ENCODE measurements at places on chromosomes 1 and 21. TPM values are rescaled to one million over a fixed set of nuclear protein-coding genes. Genes with fewer than 3 reads are reported as not detected.
A peak's percentile ranks its signal among the peaks of the same experiment; 100 is the strongest.

TNNT2 gene
- polyA plus RNA-seq = 66.1 TPM

RPL22 gene
- polyA plus RNA-seq = 512 TPM

C2CD2 gene
- polyA plus RNA-seq = 19.7 TPM

GJB3 gene
- polyA plus RNA-seq = 0.26 TPM

PCAT6 gene
- polyA plus RNA-seq = 4.0 TPM

TSPEAR gene
- polyA plus RNA-seq = 0.95 TPM

LCE1E gene
- not detected for polyA plus RNA-seq

PDPN gene
- polyA plus RNA-seq = 17.6 TPM

RAB25 gene
- polyA plus RNA-seq = 55.3 TPM

BEST4 gene
- 1.1 TPM for polyA plus RNA-seq

FBXO28 gene
- polyA plus RNA-seq = 33.4 TPM

GRCh38 chr1:115134850-115135480 is 45.7 kb upstream of the TSPAN2 start:
- no peak for DNase-seq

DNA sequence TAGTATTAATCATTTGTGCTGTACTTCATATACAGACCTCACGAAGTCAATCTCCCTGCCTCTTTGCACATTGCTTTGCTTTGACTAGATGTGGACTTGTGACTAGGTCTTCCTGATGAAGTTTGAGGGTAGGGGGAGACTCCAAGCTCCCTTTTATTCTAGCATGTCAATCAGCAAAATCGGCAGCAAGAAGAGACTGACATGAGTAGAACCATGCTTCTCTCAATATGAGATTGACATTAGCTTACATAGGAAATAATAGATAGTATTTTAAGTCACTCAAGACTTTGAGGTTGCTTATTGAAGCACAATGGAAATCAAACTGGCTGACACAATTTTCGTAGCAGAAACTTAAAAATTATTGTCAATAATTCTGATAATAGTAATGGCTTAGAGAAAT is 866.4 kb upstream of the ADAMTS5 start:
- no peak for DNase-seq

GRCh38 chr1:209549443-209550205 is 33.9 kb upstream of the CAMK1G start:
- DNase-seq = no peak

DNA sequence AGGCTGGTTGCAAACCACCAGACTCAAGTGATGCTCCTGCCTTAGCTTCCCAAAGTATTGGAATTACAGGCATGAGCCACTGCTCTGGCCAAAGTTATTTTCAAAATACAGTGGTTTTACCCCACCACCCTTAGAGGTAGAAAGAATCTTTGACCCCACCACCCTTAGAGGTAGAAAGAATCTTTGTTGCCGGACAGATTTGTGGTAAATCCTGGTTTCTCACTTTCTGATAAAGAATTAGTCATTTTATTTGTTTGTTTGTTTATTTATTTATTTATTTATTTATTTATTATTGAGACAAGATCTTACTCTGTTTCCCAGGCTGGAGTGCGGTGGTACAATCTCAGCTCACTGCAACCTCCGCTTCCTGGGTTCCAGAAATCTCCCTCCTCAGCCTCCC is 55.9 kb downstream of the NFIA start:
- DNase-seq = no peak

- no peak for DNase-seq
Observed at GRCh38 chr1:40820911-40821693, 37.5 kb downstream of the KCNQ4 start.

GRCh38 chr21:36375994-36376393 is 9.2 kb upstream of the CHAF1B start:
- no peak for DNase-seq

GRCh38 chr1:2437617-2438016 is 25.3 kb upstream of the PEX10 start:
- no peak for DNase-seq

- peak; percentile 74 for DNase-seq
Observed at GRCh38 chr1:1304331-1305299, 3.1 kb downstream of the ACAP3 start.

GRCh38 chr1:223074445-223075300 is 68.4 kb downstream of the TLR5 start:
- DNase-seq = no peak

DNA sequence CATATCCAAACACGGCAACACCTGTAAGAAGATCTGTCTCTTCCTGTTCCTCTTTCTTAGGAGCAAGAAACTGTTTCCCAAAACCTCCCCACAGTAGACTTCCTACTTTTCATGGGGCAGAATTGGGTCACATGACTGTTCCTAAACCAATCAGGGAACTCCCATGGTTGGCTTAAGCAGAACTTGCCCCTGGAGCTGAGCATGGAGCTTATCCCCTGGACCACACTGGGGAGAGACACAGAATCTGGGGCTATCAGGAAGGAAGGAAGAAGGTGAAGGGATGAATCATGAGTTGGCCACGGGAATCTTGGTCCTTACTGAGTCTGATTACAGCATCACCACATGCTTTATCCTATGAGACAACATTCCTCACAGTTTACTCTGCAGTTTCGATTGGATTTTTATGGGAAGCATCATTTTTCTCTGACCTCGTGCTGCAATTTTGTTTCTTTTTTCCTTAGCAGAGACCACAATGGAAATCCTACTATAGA is 81.8 kb downstream of the CDC7 start:
- no peak for DNase-seq

DNA sequence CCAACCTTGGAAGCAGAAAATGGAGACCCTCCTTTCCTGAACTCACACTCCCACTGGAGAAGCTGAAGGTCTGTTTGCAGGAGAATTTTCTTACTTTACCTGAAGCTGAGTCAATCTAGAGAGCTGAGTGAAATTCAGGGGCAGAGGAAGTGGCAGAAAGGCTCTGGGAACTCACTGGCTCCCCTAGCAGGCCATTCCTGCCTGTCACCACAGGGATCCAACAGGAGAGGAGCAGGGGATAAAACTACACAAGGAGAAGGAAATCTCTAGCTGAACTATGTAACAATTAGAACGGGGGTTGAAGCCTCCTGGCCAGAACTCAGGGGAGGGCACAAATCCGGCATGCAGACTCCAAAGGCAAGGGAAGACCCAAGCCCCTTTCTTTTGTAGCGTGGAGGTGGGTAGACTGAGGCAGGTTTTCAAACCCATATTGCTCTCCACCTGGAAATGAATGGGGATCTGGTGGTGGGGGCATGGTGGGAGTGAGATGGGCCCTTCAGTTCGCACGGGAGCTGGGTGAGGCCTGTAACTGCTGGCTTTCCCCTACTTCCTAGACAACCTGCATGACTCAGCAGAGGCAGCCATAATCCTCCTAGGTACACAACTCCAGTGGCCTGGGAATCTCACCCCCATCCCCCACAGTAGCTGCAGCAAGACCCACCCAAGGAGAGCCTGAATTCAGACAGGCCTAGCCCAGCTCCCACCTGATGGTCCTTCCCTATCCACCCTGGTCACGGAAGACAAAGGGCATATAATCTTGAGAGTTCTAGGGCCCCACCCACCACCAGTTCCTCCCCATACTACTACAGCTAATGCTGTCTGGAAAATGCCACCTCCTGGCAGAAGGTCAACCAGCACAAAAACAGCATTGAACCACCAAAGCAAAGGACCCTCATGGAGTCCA is 158.1 kb downstream of the LTN1 start:
- no peak for DNase-seq

DNA sequence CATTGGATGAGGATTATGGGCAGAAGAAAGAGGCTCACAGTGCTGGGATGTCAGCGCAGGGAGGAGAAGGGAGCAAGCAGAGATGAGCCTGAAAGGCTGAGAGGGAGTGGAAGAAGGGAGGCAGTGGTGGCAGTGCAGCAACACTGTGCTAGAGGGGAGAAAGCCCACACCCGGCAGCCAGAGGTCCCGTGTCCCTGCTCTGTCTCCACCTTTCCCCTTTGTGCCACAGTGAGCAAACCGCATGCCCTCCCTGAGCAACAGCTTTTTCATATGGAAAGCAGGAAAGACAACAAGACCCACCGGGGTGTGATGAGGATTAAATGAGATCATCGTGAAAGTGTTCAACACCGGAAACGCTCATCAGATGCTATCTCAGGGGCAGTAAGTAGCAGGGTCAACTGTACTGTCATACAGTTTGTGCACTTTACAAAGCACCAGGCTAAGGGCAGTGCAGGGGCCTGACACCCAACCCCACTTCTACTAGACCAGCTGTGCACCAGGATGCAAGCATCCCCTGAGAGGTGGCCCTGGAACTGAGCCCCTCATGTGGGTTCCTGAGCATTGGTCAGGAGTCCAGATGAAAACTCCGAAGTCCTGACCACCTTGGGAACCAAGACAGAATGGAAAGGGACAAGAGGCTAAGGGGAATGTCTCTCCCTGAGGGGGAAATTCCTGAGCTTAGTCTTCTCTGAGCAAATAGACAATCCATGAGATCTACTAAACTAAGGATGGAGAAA is 9.1 kb downstream of the NHLH1 start:
- DNase-seq = no peak

DNA sequence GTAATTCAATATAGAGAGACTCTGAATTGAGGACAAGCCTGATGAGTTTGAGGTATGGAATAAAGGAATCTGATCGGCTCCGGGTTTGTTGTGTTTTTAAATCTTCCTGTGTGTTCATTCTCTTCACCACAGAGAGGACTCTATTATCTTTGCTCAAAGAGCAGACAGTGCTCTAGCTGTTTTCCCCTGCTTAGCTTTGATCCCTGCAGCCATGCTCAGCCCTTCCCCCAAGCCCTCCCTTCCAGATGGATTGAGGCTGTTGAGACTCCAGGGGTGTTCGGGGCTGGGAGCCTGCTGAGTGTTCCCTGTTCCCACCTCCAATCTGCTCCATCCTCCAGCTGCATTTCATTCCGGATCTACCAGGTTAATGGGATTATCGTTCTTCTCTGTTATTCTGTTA is 74.2 kb upstream of the CXADR start:
- DNase-seq = peak; percentile 29

DNA sequence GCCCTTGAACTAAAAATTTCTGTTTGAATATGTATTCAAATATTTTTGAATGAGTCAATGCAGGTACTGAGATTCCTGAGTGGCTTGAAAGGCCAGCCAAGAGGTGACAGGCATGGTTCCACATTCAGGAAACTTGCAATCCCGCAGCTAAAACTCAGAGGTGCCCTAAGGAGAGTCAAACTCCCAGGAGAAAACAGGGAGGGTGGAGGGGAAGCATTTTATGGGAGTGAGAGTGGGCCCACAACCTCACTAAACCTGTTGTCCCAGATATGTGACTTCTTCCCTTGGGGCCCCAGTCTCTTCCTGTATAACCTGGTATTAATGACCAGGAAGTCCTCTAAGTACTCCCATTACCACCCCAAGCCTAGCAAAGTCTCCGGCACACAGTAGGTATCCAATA is 189.6 kb downstream of the PLPP3 start:
- DNase-seq = no peak

DNA sequence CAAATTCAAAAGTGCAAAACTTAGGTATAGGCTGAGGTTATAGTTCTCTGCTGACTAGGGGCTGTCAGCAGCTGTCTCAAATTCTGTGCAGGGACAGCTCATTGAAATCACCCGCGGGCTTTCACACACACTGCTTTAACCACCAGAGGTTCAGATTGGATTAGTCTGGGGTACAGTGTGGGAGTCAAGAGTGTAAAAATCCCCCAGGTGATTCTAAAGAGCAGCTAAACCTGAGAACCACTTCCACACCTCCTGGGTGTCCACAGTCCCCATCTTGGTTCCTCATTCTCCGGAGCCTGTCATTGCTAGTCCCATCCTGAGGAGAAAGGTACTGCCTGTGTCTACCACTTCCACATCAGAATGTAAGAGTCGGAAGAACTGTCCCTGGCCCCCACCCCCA is 9.9 kb upstream of the TDRD10 start:
- no peak for DNase-seq

DNA sequence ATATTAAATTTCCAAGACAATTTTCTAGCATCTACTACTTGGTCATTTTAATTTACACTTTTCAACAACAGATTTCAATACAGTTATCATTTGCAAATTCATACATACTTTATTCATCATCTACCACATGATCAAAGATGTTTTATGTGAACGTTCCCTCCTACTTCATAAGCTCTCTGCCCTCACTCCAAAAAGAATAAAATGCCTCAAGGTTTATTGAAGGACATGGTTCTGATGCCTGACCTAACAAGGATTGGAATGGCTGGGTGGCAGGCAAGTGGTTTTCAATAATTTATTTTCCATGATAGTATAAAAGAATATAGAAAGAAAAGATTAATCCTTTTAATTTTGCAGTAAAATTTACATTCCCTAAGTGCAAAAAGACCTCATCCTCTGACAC is 5.4 kb downstream of the CDKN2C start:
- DNase-seq = no peak

- DNase-seq = no peak
Observed at GRCh38 chr1:109617291-109617801, 2.1 kb downstream of the GNAT2 start.

DNA sequence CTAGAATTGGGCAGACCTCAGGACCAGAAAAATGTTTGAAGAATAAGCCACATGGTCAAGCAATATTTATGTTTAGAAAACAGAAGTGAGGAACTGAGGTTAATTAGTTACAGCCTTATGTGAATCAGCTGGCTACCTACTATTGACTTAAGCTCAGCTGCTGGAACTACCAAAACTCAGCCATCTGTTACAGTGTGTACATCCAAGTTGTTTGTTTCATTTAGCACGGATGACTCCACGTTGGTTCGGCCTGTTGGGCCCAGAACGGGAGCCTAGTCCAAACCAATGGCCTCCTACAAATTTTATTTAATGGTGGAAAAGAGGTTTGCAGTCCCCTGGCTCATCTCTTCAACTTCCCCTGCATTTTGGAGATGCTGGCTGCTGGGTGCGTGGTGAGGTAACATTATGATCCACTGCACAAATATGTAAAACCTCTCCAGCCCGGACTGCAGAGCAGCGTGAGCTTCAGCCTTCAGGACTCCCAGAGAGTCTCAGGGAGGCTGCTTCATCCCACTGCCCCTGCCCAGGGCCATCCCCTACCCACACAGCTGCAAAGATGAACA is 143.4 kb downstream of the ZZZ3 start:
- no peak for DNase-seq

- no peak for DNase-seq
Observed at GRCh38 chr1:159853417-159854115, 8.9 kb downstream of the VSIG8 start.

GRCh38 chr21:24895885-24896734 is 711.2 kb downstream of the MRPL39 start:
- DNase-seq = no peak

DNA sequence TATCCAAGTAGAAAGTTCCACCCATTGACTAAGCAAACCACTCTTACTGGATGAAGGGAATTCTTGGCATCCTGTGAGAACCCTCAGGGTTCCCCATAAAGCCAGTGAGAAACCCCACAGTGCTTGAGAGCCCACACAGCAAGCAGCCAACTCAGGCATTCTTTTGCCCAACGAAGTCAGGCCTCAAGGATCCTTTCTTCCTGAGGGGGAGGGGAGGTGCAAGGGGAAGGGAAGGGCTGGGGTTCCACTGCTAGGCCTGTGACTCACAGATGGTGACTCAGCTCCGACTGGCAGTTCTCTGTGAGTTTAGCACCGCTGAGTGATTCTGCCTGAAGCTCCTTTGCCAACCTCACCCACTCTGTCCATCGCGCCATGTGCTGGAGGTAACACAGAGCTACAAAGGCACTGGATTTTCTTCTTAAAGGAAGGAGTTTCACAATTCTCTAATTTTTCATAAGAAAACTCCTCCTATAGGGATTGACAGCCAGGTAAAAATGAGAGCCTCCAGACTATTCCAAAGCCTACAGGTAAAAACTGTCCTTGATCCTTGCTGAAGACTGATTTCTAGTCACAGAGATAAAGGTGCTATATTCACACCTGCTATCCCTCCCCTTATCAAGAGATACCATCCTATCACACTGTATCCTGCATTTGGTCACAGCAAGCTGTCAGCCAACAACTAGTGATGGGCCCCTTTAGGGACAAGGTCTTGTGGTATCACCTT is 4.8 kb downstream of the ENO1 start:
- DNase-seq = no peak
